NCI-H2081 treated with DMSO at 0.1 percent for 48 hours (cell line): ENCODE measurements at places on chromosomes 5 and 9.
A peak's percentile ranks its signal among the peaks of the same experiment; 100 is the strongest.

GRCh38 chr5:131957721-131958441 is 12.4 kb upstream of the MEIKIN start:
- no peak for DNase-seq

- no peak for DNase-seq
These were observed 138.4 kb upstream of the IER5L start for GRCh38 chr9:129316281-129317030.

DNA sequence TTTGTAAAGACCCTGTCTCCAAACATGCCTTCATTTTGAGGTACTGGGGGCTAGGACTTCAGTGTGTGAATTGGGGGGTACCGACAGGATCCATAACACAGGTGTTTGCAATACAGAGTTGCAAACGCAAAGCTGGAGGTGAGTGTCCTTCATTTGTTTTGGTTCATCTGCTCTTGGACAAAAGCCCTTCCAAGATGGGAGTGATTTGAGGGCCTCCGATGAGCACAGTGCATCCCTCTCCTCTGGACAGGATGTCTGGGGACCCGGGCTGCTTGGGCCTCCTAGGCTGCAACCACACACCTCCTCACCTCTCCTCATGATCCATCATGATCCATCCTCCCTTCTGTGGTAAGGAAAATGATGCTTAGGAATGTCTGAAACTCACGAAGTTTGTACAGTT is 23.8 kb downstream of the FGD3 start:
- no peak for DNase-seq

DNA sequence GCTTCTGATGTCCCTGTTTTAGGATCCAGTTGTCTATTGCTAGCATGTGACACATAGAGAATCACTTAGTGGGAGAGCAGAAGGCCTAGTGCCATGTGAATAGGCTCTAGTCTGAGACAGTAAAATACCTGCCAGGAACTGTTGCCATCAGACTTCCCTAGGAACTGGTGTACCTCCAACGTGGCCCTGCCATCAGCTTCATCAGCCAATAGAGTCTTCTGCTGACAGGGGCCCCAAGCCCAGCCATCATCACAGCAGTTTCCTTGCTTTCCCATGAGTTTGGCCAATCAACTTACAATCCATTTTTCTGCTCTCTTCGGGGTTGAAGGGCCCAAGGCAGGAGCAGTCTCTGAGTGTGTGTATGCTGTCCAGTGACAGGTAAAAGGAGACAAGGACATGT is 128.4 kb upstream of the ADRA1B start:
- DNase-seq = no peak

DNA sequence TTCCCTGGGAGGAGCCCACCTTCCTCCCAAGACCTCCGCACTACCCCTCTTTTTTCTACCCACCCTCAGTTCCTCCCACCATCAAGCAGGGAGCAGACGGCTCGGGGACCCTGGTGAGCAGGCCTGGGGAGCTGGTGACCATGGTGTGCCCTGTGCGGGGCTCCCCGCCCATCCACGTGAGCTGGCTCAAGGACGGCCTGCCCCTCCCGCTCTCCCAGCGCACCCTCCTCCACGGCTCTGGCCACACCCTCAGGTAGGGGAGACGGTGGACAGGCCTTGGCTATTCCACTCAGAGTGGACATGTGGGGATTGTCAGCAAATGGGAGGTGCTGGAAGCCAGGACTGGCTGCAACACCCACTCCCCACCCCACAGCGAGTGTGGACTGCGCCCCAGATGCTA is 52.9 kb upstream of the ASS1 start:
- no peak for DNase-seq

DNA sequence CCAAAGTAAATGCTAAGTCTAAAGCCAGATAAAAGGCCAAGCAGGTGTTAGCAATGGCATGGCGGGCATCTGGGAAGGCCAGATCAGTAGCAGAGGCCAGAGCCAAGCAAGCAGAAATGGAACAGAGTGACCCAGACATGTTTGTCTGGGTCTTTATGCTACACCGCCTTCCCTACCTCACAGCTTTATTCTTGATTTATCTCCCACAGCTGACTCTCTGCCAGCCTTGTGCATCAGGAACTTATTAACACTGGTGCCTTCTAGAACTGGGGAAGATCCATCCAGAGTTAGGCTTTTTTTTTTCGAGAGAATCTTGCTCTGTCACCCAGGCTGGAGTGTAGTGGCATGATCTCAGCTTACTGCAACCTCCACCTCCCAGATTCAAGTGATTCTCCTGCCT is 112.5 kb upstream of the SLC44A1 start:
- no peak for DNase-seq

DNA sequence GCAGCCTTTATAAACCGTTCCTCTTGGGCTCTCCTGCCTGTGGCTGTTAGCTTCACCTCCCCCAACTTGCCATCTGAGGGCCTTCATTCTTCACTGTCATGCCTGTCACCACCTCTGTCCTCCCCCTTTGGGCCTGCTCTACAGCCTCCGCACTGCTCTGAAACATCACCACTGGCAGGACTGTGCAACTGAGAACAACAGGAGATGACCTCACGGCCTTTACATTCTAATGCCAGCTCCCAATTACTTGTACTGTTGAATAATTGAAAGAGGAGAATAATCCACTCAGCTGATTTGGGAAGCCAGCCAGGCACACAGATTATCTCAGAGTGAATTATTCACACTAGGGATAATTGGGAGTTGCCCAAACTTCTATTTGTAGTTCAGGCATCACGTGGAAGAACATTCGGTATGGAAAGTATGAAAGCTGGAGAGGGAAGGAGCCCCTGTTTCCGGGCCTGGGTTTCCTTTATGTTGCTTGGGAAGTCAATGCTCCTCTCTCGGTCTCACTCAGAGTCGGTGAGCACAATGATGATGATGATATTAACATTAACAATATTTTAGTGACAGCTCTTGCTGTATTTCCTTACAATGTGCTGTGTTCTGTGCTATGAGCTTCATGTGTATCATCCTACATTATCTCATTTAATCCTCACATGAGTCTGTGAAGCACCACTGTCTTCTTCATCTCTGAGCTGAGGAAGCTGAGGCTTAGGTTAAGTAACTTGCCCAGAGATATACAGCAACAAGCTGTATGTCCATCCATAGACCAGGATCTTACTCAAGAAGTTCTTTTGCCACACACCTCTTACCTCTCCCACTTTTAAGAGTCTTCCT is 99.3 kb upstream of the LRRTM2 start:
- peak; percentile 38 for DNase-seq

GRCh38 chr5:25334350-25334749 is 689.6 kb upstream of the CDH10 start:
- DNase-seq = no peak

- no peak for DNase-seq
These were observed 288.6 kb upstream of the DAB2 start for GRCh38 chr5:39713250-39713916.

GRCh38 chr5:159909126-159909525 is 7.2 kb upstream of the ADRA1B start:
- DNase-seq = no peak

DNA sequence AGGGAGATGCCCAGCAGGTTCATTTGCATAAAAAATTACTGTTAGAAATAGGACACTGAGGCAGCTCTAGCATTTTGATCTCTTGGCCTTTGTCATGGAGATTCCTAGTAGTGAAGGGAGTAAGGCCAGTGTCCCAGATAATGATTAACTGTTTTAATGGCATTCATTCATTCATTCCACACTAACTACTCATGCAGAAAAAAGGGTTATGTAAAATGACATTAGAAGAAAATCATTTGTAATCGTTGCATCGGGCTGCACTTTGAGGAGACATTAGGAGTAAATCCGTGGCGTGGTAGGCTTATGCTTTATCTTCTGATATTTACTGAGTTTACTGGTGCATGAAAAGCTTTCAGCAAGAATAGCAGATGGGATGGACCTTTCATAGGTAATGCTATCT is 82.6 kb upstream of the GRHPR start:
- no peak for DNase-seq

DNA sequence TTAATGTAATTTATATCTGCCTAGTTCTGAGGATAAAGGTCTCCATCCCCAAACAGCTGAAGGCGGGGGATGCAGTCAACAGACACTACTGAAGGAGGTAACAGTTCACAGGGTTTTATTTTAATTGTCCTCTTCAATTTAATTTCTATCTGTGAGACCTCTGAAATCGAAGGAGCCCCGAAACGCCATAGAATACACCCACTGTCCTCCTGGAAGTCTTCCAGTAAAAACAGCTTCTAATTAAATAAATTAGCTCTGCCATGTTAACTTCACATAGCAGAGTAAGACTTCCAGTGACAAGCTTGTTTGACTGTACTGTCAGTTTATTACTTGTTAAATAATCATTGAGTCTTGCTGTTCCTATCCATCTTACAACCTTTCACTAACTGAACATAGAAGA is 193.5 kb downstream of the SEC61B start:
- DNase-seq = no peak
